ENCODE measurements at places on chromosomes 7 and 10.
A peak's percentile ranks its signal among the peaks of the same experiment; 100 is the strongest.

- DNase-seq: no peak
Observed at GRCh38 chr7:156577645-156578577, 62.7 kb upstream of the RNF32 start.

GRCh38 chr7:77855371-77856083, 57.0 kb downstream of the PHTF2 start:
- no peak for DNase-seq

- DNase-seq: no peak
Observed at GRCh38 chr10:117920956-117921355, 125.8 kb downstream of the RAB11FIP2 start.

- no peak for DNase-seq
Observed at GRCh38 chr7:116707289-116707688, 35.3 kb downstream of the MET start.

GRCh38 chr7:132940084-132940483, 141.8 kb downstream of the CHCHD3 start:
- no peak for DNase-seq

DNA sequence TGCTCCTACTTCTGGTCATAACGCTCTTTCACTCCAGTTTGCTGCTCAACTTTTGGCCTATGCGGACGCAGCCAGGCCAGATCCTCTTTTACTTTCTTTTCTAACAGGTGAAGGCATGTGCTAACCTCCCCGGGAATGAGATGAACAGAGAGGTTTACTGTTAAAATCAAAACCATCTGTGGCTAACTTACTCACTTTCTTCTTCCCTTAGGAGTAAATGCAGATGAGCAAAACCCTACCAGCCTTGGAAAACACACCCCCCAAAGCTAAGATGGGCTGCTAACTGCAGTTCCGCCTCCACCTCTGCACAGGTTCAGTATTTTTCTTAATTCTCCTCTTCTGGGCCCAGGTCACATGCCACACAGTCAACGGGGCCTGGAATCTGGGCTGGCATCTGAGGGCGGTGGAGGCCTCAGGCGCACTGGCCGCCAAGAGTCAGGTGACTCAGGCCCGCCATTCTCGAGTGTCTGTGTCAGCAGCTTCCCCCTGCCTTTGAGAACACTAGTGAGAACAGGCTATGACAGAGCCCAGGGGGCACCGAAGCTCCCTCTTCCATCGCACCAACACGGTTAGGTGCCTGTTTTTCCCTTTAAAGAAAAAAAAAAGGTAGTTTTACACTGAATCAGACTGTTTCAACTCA, 11.1 kb downstream of the FAM53B start:
- peak; percentile 55 for DNase-seq

- no peak for DNase-seq
Observed at GRCh38 chr7:2613931-2614600, 17.7 kb upstream of the TTYH3 start.

- no peak for DNase-seq
Observed at GRCh38 chr10:104480797-104481196, 127.2 kb downstream of the CFAP58 start.

DNA sequence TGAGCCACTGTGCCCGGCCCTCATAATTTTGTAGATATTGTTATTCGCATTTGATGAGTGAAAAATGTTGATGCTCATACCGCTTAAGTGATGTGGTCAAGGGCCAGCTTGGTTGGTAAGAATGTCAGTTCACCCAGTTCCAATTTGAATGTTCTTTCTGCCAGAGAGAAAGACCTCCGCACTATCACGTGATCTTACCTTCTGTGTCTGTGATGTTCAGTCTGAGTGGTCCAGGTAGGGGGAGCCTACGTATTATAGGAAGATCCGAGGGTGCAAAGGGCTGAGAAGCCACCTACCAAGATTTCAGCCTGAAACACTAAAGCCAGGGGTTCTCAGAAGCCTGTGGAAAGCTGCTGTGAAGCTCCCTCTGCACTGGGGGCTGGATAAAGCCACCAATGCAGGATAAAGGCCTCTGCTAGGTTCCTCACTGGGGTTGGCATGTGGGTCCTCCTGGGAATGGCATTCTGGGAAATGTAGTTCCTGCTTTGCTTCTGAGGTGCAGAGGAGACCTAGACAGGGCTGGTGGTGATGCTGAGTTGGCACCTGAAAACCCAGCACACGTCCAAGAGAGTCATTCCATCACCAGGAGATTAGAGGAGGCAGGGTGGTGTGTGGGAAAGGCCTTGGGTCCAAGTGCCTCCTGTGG, 64.7 kb upstream of the AOAH start:
- DNase-seq: no peak

GRCh38 chr7:26388256-26388655, 96.6 kb downstream of the SNX10 start:
- DNase-seq: no peak

DNA sequence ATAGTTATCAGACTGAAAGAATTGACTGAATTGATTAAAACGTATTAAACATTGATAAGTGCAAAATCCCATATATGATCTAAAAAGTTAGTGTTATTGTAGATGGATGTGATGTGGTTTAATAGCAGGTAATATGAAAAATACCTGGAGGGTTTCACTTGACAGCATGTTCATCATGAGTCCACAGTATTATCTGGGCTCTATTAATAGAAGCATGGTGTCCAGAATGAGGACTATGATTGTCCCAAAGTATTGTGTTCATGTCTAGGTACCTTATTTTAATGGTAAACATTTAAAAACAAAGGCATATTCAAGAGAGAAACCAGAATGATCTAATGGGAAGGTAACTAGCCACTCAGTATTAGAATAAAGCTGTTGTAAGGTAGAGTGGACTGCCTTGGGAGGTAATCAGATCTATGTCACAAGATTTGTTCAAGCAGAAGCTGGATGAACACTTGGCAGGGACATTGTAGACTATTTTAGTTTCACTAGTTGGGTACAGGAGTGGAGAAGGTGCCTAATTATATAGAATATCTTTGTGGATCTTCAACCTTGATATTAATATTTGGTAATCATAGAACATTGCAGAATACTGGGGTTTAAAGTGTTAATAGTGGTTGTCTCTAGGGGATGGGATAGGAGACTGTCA, 43.5 kb downstream of the MCU start:
- DNase-seq: no peak

DNA sequence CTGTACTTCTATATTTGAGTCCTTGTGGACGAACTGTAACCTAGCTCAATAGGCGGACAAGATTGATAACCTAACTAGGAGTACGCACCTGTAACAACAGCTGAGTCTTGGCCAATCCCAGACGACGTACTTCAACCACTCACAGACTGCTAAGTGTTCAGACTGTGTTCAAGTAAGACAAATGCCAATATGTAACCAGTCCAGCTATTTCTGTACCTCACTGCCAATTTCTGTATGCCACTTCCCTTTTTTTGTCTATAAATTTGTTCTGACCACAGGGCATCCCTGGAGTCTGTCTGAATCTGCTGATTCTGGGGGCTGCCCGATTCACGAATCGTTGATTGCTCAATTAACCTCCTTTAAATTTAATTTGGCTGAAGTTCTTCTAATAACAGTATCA, 32.2 kb downstream of the HACD1 start:
- DNase-seq: no peak

DNA sequence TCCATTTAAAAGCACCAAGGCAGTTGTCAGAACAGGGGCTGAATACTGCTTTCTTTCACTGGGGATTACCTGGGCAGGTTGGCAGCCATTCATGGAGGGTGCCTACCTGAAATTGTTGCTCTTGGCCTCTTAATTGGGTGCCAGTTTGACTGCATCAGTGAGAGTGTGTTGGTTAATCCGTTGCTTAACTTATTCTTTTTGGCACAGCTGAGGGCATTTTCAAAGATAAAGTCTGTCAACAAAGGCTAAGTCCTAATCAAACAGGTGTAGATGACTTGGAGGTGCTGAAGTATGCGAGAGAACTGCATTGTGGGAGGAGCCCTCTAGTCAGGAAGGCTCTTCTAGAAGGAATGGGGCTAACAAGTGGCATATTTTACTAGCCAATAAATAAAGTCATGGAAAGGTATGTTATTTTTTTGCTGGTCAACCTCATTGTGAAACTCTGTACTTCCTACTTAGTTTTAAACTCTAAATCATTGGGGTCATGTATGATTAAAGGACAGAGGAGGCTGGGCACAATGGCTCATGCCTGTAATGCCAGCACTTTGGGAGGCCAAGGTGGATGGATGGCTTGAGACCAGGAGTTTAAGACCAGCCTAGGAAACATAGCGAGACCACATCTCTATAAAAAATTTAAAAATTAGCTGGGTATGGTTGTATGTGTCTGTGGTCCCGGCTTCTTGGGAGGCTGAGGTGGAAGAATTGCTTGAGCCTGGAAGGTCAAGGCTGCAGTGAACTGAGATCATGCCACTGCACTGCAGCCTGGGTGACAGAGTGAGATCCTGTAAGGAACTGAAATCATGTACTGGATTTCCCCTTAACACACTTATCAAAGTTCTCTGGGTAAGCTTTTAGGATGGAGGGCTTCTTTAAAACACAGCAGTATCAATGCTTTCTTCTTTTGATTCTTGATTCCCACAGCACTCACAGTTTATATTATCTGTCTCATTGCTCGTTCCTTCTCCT, 134.1 kb downstream of the LRMDA start:
- DNase-seq: no peak

DNA sequence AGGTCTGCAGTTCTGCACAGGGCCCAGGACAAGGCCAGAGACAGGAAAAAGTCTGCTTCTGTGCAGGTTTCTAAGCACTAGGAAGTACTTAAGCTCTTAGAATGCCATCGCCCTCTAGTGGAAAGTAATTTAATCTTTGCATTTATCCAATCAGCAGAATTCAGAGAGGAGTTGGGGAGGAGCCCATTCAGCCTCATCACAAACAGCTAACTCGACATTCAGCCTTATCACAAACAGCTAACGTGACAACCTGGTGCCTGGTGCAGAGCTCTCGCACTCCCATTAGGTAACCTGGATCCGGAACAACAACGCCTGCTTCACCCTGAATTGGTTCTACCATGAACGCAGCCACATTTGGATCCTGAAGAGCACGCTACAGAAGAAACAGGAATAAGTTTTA, 15.2 kb downstream of the OAT start:
- no peak for DNase-seq

DNA sequence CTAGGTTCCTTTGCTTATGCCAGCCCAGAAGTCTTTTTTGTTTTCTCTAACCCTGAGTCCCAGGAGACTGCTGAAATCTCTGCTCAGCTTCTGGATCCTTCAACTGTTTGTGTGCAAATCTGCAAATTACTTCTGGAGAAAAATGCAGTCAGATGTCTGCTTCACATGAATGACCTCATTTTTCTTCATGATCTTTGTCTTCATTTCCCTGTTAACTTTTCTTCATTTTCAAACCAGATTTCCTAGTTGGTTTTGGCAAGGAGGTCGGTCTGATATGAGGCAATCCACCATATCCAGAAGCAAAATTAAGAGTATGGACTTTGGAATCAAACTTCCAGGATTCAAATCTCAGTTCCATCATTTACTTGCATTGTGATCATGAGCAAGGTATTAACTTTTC, 66.8 kb downstream of the ZNF503 start:
- DNase-seq: no peak

- DNase-seq: no peak
Observed at GRCh38 chr7:129998446-129998845, 45.7 kb upstream of the UBE2H start.

DNA sequence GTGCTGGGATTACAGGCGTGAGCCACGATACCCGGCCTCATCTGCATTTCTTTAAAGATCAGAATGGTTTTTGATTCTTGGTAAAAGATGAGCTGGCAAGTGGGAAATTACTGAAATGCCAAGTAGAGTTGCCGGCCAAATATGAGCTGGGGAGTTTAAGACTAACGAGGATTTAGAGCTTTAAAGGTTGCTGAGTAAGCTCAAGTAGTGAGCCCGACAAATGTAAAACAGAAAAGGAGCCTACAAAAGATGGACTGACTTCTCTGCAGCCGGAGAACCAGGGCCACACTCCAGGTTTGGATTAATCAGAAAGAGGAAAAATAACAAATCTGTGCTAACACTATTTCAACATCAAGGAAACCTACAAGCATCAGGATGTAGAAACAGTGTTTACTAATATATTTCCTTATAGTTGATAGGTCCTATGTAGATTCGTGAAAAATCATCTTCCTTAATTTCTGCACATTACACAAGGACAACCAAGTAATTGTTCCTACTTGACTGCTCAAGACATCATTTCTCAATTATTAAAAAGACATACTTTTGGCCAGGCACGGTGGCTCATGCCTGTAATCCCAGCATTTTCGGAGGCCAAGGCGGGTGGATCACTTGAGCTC, 49.6 kb downstream of the MPP7 start:
- no peak for DNase-seq

- no peak for DNase-seq
Observed at GRCh38 chr7:116525298-116525912, 569 bp downstream of the CAV1 start.

GRCh38 chr10:88456730-88457129, 126.4 kb downstream of the RNLS start:
- no peak for DNase-seq

DNA sequence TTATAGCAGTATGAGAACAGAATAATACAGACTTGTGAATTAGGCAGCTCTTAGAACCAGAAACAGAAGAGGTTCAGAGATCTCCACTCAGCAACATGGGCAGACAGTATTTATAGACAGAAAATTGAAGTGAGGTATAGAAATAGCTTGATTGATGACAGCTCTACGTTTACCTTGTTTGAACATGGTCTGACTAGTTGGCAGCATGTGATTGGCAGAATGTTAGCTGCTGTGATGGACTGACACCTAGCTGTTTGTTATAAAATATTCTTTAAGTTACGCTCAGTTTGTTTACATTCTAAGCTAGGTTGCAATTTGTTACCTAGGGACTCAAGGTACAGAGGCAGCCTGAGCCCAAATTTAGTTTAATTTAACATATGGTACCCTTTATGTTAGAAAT, 73.7 kb upstream of the TMEM229A start:
- no peak for DNase-seq

DNA sequence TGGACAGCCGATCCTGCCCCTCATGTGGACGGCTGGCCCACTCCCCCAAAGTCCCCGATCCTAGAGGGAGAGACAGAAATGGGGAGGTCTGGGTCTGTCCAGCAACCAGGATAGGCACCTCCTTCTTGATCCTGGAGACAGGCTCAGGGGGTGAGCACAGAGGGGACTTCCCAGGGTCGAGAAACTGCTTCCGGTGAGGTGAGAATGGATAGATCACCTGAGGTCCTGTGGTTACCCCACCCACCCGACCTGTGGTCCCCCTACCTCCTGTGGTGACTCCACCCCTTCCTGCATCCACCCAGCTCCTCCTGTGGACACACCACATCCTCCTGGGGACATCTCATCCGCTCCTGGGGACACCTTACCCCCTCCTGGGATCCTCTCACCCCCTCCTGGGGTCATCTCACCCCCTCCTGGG, 27.4 kb upstream of the RASGEF1A start:
- DNase-seq: no peak

- DNase-seq: no peak
Observed at GRCh38 chr7:143954544-143954943, at the start of gene OR2F1. Gene OR2F1, plus strand, starts transcription at chr7:143954844. Its CDS starts 5,127 bp downstream, at chr7:143959971.

DNA sequence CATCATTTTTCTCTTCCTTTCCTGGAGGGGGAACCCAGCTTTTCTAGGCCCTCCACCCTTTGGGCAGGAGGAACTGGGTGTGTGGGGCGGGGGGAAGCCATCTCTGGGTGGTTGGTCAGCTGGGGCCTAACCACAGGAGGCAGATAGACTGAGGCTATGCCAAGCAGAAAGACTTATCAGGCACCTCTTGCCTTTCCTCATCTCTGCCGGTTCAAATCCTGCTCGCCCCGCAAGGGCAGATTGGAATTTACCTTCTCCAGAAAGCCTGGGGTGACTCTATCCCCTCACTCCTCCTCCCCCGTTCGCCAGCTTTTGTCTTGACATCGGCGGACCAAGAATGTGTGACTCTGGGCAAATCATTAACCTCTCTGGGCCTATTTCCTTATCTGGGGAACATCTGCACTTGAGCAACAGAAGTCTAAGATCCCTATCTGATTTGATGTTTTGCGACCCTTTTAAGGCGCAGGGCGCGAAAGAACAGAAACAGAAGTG, 584 bp upstream of the GARS1 start:
- DNase-seq: peak; percentile 6

Measured in stimulated activated CD4-positive, alpha-beta T cell treated with anti-CD3 and anti-CD28 coated beads, Interleukin-4, amount 100 ng/mL, for 4 hours (primary cell).